ENCODE measurements at places on chromosomes 2 and 18.

DNA sequence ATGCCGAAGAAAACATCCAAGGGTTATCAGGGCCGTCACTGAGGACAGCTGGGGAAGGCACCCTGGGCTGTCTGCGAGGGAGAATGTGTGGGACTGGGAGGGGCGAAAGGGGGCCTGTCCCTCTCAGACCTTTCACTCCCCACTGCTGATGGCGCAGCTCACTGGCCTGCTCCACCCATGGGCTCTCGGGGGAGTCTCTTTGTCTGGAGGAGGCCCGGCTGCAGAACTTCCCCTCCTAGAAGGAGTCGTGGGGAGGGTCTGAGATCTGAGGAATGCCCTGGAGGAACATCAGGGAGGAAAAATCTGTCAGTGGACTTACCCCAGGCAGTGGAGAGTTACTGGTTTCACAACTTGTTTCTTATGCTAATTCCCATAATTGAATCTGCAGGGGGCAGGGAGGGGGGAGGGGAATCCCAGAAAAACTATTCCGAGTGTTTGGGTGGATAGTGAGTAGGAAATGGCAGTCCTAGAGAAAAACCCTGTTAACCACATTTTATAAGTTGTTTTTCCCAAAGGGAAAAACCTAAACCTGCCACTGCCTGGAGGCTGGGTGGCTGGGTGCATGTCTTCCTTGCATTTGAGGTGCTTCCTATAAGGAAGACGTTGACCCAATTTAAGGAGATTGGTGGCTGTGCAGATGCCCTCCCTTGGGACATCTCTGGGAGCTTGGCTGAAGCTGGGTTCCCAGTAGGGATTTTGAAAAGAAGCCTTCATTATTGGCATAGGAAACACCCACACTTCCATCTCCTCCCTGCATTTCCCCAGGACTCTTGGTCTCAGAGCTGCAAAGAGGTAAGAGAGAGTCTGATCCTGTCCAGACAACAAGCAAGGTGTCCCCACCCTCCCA is 11.7 kb upstream of the SEMA4C start:
- no peak for DNase-seq

DNA sequence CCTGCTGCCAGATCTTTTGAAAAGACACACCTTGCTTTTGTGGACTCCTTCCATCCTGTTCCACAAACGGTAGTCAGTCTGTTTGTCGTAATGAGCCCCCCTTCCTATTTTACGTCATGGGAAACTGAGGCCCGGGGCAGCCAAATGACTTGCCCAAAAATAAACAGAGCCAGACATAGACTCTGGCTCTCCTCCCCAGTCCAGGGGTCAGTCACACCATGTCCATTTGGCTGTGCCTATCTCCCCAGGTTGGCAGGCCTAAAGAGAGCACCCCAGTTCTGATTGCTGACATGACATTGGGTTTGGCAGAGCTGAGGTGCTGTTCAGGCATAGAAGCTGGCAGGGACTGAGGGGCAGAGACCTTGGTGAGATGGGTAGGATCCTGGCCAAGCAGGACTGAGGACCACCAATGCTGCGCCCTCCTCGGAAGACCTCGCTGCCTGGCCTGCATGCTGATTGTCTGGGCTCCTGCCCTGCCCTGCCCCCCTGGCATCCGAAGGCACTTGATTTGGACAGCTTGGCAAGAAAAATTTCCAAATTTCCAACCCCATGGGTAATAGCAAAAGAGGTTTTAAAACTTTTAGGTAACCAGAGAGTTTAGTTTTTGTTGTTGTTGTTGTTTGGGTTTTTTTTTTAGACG is 335.4 kb downstream of the DYSF start:
- no peak for DNase-seq

GRCh38 chr2:126736133-126736874 is 80.3 kb downstream of the GYPC start:
- DNase-seq = no peak

- no peak for DNase-seq
Observed at GRCh38 chr18:30748541-30748940, 294.0 kb downstream of the DSC3 start.

DNA sequence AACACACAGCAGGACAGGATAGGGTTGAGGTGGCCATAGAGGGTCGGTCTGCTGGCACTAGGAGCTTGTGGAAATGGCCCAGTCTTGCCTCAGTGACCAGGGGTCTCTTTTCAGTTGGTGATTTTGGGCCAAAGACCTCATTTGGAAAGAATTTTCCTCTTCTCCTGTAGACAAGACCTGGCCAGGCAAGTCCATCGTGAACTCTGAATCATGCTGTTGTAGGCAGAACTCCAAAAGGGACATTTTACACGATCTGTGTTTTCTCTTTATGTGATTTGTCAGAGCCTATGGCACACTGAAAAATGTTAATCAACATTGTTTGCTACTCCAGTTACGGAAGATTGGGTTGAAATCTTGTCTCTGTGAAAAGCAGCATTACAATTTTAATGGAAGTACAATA is 126.1 kb upstream of the PXDN start:
- no peak for DNase-seq

DNA sequence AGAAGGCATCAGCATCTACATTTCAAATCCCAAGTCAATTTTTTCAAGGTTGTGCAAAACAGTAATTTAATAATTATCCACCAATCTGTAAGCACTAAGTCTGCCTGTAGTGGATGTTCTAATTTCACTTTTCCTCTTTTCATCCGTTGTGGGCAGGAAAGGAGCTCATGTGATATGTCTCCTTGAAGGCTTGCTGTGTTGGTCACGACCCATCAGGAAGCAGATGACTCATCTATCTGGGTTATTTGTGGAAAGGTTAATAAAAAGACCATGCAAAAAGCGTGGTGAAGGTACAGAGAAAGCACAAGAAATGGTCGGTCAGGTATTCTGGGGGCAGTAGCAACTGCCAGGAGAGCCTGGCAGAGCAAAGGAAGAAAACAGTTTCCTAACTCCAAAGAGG is 476.7 kb upstream of the RAB6C start:
- DNase-seq = no peak

DNA sequence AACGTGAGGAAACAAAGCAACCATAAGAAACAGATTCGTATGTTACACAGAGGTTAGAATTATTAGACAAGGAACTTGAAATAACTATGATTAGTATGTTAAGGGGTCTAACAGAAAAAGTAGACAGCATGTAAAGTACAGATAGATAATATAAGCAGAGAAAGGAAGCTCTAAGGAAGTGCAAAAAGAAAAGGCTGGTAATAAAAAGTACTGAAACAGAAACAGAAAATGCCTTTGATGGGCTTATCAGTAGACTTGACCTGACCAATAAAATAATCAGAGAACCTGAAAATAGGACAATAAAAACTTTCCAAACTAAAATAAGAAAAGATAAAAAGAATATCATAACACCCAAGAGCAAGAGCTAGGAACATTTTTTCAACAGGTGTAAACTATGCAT is 225.8 kb downstream of the RND3 start:
- DNase-seq = no peak

- DNase-seq = no peak
Observed at GRCh38 chr2:119707117-119708087, 28.4 kb downstream of the TMEM177 start.

GRCh38 chr2:148965623-148966437 is 72.7 kb upstream of the LYPD6B start:
- DNase-seq = no peak

GRCh38 chr2:187372213-187372612 is 75.8 kb downstream of the CALCRL start:
- no peak for DNase-seq

DNA sequence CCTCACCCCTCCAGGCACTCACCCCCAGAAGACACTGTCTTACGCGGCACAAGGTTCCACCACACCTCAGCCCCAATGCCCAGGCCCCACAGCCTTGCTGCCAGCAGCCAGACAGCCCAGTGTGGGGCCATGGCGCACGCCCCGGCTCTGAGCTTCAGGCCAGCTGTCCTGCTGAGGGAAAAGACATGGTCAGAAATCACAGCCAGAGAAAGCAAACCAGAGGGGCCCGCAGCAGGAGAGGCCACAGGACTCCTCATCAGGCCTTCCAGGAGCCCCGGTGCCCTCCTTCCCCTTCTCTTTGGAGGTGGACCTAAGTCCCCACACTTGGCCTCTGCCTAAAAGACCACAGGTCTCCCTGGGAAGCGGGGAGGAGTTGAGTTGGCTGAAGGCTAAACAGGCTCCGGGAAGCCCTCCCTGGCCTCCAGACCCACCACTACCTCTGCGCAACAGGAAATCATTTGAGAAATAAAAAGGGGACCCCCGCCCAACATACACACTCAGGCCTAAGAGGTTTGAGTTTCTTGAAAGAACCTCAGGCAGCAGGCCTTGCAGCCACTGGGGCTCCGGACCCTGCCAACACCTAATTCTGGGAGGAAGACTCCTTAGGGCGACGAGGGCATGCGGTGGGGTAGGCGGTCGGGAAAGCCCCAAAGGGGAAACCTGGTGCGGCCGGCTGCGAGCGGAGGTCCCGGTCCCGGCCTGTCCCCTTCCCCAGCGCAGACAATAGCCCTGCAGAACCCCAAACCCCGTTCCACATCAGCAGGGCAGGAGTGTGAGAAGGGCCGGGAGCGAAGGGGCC is 1.9 kb downstream of the SEMA4C start:
- DNase-seq = no peak

DNA sequence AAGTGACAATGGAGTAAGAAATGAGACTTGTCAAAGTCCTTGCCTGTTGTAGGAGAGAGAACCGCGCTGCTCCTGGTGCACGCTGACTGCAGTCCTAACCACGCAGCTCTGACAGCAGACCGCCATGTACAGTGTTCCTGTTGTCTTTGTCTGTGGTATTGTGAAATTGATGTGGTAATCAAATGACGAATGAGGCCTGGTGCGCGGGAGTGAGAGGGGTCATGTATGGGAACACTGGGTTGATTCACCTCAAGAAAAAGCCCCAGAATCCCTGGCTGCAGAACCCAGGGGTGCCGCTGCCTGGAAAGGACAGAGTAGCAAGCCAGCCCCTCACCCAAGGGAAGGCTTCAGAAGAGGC is 64.0 kb downstream of the INPP4A start:
- DNase-seq = no peak

GRCh38 chr2:232815569-232815968 is 39.2 kb upstream of the KCNJ13 start:
- DNase-seq = no peak

DNA sequence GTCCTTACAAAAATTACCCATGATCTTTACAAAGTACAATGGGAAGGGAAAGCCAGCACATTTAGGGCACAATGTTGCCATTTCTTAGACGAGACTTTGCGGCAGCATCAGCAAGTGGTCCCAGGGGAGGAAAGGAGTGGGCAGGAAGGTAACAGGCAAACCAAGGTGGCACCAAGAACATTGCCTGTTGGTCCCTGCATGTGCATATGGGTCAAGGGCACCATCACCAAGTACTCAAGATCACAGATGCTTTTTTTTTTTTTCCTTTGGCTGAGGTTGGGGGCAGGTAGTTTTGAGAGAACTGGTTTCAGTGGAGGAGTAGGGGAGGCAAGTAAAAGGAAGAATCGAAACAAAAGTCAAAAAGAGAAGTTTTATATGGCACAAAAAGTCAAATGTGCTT is 752 bp upstream of the CYTIP start:
- no peak for DNase-seq

DNA sequence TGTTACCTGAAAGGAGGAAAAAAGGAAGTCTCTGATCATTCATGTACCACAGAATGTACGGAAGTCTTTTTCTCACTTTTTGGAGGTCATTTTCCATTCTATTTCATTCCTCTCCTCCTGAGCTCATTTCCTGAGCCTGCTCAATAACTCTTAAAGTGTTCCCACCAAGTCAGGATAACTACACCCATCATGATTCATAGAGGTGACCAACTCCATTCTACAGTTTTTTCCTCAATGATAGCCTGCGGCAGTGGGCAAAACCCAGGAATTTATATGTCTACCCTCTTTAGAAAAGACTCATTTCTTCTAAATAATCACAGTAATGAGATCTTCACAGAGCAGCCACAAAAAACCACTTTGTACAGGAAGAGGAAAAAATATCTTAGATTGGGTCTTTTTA is 372.5 kb downstream of the RBM43 start:
- no peak for DNase-seq

GRCh38 chr18:37251679-37252078 is 313.9 kb downstream of the CELF4 start:
- no peak for DNase-seq

Data from esophagus squamous epithelium (tissue), 5 donors.